ENCODE measurements at places on chromosomes 4 and X.
A peak's percentile ranks its signal among the peaks of the same experiment; 100 is the strongest.

DNA sequence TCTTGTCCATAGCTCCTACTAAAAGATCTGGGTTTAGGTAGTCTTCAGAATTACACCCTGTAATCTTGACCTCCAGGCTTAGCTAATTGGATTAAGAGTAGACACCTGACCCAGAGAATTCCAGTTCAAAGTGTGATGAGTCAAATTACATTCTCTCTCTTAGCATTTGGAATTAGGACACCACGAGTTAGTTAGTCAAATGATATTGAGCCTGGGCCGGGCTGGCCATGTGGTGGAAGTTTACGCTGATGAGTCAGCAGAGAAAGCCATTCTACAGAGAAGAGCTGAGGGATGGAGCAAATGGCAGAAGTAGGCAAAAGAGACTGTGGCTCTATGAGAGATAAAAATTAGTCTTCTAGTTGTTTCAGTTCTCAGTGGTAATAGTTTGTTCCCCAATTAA lies 31.1 kb downstream of the CEP44 start:
- DNase-seq: no peak

GRCh38 chr4:31422006-31422405 lies 701.8 kb downstream of the PCDH7 start:
- no peak for DNase-seq

DNA sequence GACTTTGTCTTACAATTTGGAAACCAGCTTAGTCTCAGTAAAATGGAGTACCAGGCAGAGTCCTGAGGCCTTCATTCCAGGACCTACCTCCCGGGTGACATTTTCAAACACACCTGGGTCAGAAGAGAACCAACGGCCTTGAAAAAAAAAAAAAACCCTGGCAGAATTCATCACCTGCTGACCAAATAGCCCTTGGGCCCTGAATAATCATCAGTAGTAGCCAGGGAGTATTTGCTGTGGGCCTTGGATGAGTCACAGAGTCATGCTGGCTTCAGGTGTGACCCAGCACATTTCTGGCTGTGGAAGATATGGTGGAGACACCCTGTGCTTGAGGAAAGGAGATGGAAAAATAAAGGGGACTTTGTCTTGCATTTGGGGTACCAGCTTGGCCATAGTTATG lies 92.2 kb downstream of the LPAR4 start:
- DNase-seq: no peak

DNA sequence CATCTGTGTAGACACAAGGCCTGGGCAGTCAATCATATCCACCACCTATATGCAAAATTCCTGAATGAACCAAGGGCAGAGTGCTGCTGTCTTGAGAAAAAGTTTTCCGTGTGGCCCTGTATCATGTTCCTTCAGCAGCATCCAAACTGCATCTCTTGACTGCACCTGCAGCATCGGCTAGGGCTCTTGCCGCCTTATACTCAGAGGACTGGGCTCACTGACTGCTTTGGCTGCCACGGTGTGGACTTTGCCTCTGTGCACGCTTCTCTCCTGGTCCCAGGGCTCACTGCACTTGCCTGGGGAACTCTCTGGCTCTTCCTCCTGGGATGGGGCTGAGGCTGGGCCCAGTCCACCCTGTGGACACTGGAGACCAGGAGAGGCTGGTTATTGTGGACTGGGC lies 39.5 kb upstream of the STS start:
- no peak for DNase-seq

GRCh38 chr4:159077702-159078495 lies 25.0 kb upstream of the RAPGEF2 start:
- no peak for DNase-seq

DNA sequence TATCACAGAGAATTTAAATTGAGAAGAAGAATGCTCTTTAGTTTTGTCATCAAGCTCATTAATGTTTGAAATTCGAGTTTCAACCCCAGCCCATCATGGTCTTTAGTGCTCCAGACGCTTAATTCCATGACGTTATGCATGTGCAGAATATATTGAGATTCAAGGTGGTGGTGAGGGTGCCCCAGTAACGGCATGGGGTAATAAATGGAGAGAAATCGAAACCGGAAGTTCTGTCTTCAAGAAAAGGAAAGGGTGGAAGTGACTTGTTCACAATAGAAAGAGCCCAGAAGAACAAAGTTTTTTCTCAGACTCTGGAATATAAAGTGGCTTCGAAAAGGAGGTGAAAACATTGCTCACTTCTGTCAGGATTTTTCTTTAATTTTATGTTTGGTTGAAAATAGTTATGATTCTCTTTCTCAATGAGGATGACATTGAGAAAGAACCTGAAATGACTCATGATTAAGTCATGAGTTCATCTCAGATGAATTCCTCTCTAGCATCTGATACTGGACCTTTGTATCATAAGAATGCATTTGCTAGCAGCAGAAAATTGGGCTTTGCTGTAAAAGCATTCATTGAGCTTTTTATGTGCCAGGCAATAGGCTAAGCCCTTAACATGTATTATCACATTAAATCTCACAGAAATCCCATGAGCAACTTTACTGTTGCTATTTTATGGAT lies 779 bp upstream of the DDX60L start:
- peak; percentile 46 for DNase-seq

- DNase-seq: no peak
Observed at GRCh38 chr4:62126064-62126732, 926.1 kb downstream of the ADGRL3 start.

- no peak for DNase-seq
Observed at GRCh38 chr4:172207886-172208285, 394.7 kb downstream of the GALNTL6 start.

- no peak for DNase-seq
Observed at GRCh38 chrX:21374994-21375707, 933 bp downstream of the CNKSR2 start.

GRCh38 chr4:78137532-78137931 lies 80.4 kb downstream of the FRAS1 start:
- DNase-seq: no peak

DNA sequence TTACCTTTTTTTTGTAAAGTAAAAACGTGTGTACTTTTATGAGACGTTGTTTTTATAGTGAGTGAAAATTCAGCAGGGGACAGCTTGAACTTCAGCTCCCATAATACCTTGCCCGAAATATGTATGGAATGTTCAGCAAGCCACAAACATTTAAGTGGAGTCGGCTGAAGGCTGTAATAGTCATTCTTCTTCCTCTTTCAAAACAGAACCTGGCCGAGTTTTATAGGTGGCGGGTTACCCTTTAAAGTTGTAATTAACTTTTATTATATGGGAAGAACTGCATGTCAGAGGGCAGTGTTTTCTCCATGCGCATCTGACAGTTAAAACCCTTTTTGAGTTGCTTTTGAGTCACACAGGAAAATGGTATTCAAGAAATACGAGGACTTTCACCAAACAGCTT lies 50.7 kb downstream of the CLDN34 start:
- DNase-seq: no peak

- DNase-seq: no peak
Observed at GRCh38 chr4:13298655-13299054, 185.5 kb downstream of the RAB28 start.

- no peak for DNase-seq
Observed at GRCh38 chrX:3748052-3748559, 34.7 kb upstream of the PRKX start.

DNA sequence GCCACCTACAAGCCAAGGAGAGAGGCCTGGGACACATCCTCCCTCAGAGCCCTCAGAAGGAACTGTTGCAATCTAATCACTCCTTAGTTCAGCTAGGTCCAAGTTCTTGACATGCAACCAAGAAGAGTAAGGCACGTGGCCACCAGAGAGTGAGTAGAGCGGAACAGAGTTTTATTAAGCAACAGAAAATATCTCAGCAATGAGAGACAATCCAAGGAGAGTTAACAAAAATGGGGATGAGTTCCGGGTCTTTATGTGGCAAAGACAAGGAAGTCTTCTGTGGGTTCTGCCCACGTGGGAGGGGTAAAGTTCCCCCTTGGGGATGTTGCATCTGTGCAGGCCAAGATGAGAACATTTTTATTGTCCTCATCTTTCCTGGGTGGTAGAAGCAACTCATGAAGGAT lies 38.5 kb upstream of the PROM1 start:
- DNase-seq: no peak

- no peak for DNase-seq
Observed at GRCh38 chr4:10007793-10008608, 13.3 kb downstream of the SLC2A9 start.

GRCh38 chrX:154046940-154047610 lies 27.4 kb upstream of the IRAK1 start:
- no peak for DNase-seq
